Chondrocyte (in vitro differentiated cells): ENCODE measurements at places on chromosomes 4 and X.

DNA sequence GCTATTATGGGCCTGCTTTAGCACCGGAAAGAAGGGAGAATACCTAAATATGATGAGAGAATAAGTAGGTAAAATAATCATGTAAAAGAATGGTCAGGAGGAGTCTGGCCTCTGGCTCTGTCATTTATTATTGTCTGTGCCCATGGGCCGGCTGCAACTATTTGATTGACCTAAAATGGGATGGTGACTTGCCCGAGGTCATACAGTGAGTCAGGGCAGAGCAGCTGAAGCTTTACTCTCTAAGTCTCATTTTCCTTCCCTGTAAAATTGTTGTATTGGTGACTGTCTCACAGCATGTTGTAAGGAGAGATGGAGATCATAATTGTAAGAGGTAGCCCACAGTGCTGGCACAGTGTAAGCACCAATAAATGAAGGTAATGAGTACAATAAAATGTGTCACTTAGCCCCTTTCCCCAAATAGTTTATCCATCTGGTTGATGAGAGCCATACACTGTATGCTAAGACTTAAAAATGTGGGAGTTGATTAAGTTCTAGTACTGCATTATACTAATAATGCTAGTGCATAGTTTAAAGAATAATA, 39.6 kb downstream of the RUFY3 start:
- no peak overlapping the region for H3K4me3 ChIP-seq
- no peaks in the 10 kb centered on the region for H3K27me3 ChIP-seq
- peaks cover 15% of the 10 kb centered on the region for H3K36me3 ChIP-seq
- no peak for DNase-seq

- DNase-seq: no peak
- H3K27me3 ChIP-seq: peaks cover 2% of the 10 kb centered on the region
- H3K4me1 ChIP-seq: no peaks in the 10 kb centered on the region
- no peaks in the 10 kb centered on the region for H3K36me3 ChIP-seq
- no peak overlapping the region for H3K27ac ChIP-seq
- no peak overlapping the region for H3K4me3 ChIP-seq
These were observed 591.4 kb upstream of the PCDH10 start for GRCh38 chr4:132557660-132558059.

- H3K27ac ChIP-seq: peak overlapping the region; percentile 92
- peak overlapping the region; percentile 40 for H3K4me3 ChIP-seq
- H3K4me1 ChIP-seq: peaks cover 29% of the 10 kb centered on the region
- H3K27me3 ChIP-seq: no peaks in the 10 kb centered on the region
These were observed 139.9 kb upstream of the USP9X start for GRCh38 chrX:40945361-40945713.

DNA sequence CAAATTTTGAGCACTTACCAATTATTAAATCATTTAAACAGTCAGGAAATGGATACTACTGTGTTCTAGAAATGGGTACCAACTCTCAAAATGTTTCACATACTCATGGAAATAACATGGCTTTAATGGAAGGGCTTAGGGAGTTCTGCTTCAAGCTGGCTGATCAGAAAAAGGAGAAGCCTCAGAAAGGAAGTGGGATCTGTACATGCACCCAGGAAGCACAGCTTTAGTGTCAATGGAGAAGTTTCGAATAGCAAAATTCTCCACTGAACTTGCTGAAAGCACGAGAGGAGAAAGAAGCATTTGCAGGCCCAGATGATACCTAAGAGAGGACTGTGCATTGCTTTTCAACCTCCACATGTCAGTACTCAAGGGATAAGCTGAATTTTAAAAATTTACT, 11.1 kb upstream of the HS3ST1 start:
- H3K4me3 ChIP-seq: no peak overlapping the region
- no peak for DNase-seq
- no peaks in the 10 kb centered on the region for H3K36me3 ChIP-seq
- H3K27me3 ChIP-seq: peaks cover 2% of the 10 kb centered on the region

DNA sequence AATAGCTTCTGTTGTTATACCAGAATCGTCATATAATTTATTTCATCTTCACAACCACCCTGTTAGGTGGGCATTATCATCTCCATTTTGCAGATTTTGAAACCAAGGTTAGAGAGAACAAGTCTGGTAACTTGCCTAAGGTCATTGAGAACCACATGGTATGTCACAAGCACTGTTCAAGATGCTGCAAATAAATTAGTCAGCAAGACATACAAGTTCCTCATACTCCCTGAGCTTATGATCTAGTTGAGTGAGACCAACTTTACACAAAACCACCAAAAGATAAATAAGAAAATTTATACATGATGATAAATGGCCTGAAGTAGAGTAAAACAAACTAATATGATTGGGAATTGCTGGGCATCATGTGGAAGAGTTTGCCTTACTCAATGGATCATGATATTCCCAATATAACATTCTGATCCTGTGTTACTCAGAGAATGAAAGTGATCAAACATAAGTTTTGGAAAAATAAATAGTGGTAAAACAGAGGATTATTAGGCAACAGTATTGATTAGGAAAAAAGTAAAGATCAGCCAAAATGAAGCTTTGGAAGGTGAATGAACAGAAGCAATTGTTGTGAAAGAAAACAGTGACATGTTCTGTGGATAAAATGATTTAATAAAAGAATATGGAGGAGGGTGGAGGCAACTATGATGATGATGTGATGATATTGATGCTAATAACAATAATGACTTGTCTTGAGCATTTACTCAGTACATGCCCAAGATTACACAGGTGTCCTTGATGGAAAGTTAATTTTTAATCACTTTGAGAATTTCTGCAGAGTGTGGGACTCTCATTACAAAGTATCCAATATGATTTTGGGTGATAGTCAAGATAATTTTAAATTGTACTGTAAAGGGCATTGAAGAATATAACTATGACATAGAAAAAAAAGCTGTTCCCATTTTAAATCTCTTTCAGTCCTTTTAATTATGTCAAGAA, 34.1 kb upstream of the IL1RAPL1 start:
- H3K4me3 ChIP-seq: no peak overlapping the region
- no peak for DNase-seq
- H3K27ac ChIP-seq: no peak overlapping the region
- no peaks in the 10 kb centered on the region for H3K4me1 ChIP-seq
- no peaks in the 10 kb centered on the region for H3K36me3 ChIP-seq
